Kidney (tissue), 22 donors: ENCODE measurements at places on chromosomes 16 and 17. TPM values are rescaled to one million over a fixed set of nuclear protein-coding genes. Genes with fewer than 3 reads are reported as not detected.

The IRX5 gene
- total RNA-seq = 22.3 TPM

The SKAP1 gene
- 34.8 TPM for total RNA-seq

The KCNJ16 gene
- 281 TPM for total RNA-seq

The RNF43 gene
- total RNA-seq = 9.5 TPM

The MPP3 gene
- 5.8 TPM for total RNA-seq

The CD300H gene
- 2.0 TPM for total RNA-seq

The DNAAF1 gene
- 4.8 TPM for total RNA-seq

The TVP23A gene
- total RNA-seq = 0.19 TPM

The MYH3 gene
- 2.9 TPM for total RNA-seq

The NOXO1 gene
- 0.57 TPM for total RNA-seq
